ENCODE measurements at places on chromosomes 7 and 10.

DNA sequence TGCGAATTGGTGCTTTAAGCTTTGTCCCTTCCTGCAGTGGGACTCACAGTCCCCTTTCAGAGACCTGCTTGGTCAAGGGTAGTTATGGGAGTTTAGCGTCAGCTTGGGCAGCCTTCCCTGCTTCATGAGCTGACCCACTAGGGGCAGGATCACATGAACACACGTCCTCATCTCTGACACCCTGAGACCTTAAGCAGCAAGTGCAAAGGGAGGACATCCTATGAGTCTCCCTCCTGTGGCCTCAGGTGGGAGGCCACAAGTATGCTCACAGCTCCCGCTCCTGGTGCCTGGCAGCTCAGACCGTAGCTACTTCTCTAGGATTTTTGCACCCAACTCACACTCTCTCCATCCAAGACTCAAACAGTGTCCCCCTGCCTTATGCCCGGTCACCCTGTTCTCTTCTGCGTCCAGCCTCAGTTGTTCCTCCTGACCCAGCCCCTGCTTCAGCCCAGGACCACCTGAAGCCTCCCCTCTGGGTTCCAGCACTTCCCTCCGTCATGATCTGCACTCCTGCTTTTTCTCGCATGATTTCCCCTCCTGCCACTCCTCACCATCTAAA is 136.6 kb upstream of the FAM20C start:
- DNase-seq = no peak

GRCh38 chr7:48691788-48692187 is 232.6 kb upstream of the CDC14C start:
- DNase-seq = no peak

- DNase-seq = no peak
Observed at GRCh38 chr7:68381731-68382130, 1216.5 kb upstream of the AUTS2 start.

- no peak for DNase-seq
Observed at GRCh38 chr7:84722086-84722485, 464.8 kb downstream of the SEMA3D start.

- DNase-seq = no peak
Observed at GRCh38 chr7:49522111-49522510, 251.3 kb upstream of the VWC2 start.

DNA sequence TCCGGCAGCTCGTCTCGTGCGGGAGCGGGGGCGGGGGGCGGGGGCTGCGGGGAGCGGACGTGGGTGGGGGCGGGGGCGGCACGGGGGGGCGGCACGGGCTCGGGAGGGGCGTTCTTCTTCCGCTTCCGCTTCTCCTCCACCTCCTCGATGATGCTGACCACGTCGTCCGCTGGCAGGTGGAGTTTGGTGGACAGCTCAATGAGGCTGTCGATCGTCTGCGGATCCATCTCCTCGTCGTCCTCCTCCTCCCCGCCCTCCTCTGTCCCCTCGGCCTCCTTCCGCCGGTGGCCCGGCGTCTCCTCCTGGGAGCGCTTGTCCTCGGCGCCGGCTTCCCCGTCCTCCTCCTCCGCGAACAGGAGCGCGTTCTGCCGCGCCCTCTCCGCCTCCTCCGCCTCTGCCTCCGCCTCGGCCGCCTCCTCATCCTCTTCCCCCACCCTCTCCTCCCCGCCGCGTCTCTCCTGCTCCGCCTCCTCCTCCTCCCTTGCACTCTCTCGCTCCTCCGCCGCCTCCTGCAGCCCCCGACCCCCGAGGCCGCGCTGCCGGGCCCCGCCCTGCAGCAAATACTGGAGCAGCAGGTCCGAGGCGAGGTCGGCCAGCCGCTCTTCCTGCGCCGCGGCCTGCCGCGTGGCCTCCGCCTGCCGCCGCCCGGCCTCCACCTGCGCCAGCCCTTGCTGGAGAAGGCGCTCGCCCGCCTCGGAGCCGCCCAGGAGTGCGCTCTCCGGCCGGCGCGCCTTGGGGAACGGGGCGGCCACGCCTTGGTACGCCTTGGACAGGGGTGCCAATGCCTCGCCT is 1.9 kb downstream of the VGF start:
- peak; percentile 53 for DNase-seq

DNA sequence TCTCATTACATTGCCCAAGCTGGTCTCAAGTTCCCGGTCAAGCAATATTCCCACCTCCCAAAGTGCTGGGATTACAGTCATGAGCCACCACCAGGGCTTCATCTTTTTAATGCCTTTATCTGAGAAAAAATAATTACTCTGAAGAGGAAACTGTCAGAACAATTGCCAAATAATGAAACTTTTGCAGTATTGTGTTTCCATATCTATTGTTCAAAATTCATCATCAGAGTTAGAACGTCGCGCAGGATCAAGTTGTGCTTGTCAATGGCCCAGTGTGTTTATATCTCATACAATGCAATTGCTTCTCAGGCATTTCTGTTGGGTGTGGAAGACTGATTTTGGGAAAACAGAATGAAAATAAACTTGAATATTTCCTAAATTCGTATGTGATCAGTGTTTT is 143.1 kb downstream of the ARID5B start:
- DNase-seq = no peak

GRCh38 chr7:139232904-139233303 is 1.9 kb downstream of the UBN2 start:
- no peak for DNase-seq

DNA sequence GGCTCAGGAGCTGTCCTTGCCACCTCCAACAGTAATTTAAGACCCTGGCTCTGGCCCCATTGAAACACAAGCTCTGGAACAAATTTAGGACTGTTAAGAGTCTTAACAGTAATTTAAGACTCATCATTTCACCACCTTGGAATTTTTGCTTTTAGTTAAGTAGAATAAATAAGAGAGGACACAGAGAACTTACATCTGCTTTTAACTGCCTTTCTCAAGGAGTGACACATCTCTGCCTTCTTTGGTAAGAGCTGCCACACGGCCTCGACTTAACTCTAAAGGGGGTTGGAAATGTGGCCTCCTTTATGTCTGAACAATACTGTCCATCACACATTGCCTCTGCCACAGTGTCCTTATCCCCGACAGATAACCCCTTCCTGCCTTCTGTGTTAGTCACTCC is 77.9 kb downstream of the HERPUD2 start:
- DNase-seq = no peak

GRCh38 chr10:23614483-23614882 is 175.6 kb downstream of the OTUD1 start:
- no peak for DNase-seq

- no peak for DNase-seq
Observed at GRCh38 chr7:18535810-18536415, 40.4 kb downstream of the HDAC9 start.

- DNase-seq = no peak
Observed at GRCh38 chr10:88347597-88348304, 235.4 kb downstream of the RNLS start.

- DNase-seq = no peak
Observed at GRCh38 chr7:98256431-98256830, 4.4 kb upstream of the TECPR1 start.

GRCh38 chr7:102445674-102446071 is 12.3 kb downstream of the ORAI2 start:
- no peak for DNase-seq

DNA sequence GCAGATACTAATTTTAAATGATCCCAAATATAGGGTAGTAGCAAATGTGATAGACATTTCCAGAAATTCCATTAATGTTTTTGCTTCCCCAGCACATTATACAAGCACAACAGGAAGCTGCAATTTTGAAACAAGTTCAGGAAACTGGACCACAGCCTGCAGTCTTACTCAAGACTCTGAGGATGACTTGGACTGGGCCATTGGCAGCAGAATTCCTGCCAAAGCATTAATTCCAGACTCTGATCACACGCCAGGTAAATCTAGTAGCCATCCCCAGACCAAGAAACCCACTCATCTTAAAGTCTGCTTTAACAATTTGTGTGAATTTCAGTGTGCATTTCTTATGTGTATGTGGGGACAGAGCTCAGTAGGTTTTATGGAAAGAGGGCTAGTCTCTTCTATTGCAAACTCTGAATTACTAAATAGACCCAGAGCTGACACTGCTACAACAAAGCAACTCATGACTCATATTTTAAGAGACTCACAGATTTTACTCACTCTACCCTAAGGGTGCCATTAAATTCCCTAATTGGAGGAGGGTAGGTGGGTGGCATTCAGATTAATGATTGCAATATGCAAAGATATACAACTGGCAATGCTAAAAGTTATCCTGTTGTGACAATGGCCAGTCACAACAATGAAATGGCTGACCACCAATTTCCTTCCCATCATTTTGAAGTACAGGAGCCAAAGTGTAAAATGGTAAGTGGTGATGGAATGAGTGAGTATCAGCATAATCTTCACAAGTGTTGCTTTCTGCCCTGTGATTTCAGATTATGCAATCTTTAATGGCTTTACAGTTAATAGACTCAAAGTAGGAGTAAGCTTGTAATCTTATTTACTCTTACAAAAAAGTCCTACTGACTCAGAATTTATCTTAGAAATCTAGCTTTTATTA is 317.6 kb upstream of the PLXDC2 start:
- no peak for DNase-seq

DNA sequence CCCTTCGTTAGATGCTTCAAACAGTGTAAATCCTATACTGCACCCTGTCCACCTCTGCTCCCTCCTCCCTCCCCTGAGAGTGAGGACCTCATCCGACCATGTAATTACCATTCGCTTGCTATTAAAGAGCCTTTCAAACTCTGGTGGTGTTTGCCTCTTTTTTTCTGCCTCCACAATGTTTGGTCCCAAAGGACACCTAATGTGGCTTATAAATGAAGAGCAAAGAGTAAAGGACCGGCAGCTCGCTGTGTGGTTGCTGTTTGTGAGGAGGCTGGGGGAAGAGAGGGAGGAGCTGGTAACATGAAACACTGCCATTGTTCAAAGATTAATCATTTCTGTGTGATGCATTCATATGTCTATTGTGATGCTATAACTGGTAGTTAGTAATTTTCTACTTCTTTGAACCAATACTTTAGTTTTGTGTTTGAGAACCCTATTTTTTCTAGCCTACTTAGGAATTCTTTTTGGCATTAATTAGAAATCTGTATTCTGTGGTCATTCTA is 27.9 kb downstream of the MTURN start:
- DNase-seq = no peak

DNA sequence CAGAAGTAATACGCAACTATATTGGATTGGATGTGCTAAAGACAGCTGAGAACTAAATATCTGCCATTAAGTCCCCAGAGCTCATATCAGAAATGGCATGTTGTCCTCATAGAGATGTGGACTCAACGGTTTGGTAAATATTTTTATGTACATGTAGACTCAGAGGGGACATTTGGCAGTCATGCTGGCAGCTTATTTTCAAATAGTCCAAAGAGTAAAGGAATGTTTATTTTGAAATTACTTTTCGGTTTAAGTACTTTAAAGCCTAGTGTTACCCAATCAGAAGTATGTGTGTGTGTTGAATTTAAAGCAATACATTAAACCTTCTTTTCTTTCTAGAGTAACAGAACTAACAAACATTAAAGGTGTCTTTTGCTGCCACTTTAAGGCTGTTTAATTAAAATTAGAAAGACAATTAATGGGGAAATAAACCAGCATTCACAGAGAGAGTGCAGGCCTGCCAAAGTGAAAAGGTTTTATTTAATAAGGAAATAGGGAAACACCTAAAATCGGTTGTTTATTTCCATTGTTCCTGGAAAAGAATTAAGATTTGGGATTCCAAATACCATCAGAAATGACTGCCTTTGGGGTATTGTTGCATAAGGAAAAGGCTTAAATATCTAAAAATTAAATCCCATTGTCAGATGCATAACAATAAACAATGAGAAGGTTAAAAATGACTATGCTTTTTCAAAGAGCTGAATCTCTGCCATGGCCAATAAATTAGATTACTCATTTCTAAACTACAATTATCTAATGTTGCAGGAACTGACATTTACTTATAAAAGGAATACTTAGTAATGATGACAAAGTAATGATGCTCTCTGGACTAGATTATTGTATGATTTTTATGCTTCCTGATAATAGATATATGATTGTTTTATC is 113.4 kb upstream of the AHR start:
- no peak for DNase-seq

DNA sequence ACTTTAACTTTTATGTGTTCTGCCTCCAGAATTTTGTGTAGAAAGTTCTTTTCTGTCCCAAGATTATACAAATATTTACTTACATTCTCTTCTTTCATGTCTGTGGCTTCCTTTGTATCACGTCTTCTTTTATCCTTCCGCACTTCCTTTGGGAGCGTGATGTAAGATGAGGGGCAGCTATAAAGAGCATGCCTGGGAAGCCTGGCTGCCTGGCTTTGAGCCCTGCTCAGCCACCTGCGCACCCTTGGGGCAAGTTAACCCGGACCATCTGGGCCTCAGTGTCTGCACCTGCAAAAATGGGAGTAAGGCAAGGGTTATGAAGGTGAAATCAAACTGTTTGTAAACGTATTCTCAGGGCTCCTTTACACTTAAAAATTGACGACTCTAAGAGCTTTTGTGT is 25.2 kb downstream of the PALD1 start:
- no peak for DNase-seq

- no peak for DNase-seq
Observed at GRCh38 chr10:29691564-29692072, 56.8 kb upstream of the SVIL start.

GRCh38 chr10:117130346-117130745 is 7.7 kb downstream of the VAX1 start:
- DNase-seq = no peak

- DNase-seq = no peak
Observed at GRCh38 chr10:119316729-119317097, 109.3 kb downstream of the GRK5 start.

DNA sequence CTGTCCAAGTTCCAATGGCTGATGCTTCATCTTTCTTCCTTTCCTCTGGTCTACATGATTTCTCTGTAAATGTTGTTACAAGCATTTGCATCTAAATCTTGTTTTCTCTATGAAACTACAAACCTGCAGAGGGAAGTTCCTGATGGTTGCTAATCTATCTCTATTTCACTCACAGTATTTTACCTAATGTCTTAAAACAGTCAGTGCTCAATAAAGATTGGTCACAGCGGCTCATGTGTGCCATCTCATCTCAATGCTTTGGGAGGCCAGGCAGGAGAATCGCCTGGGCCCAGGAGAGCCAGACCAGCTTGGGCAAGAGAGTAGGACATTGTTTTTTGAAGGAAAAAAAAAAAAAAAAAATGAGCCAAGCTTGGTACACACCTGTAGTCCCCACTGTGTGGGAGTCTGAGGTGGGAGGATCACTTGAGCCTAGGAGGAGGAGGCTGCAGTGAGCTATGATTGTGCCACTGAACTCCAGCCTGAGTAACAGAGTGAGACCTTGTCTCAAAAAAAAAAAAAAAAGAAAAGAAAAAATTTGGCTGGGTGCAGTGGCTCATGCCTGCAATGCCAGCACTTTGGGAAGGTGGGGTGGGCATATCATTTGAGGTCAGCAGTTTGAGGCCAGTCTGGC is 71.3 kb upstream of the ARMC3 start:
- DNase-seq = no peak

DNA sequence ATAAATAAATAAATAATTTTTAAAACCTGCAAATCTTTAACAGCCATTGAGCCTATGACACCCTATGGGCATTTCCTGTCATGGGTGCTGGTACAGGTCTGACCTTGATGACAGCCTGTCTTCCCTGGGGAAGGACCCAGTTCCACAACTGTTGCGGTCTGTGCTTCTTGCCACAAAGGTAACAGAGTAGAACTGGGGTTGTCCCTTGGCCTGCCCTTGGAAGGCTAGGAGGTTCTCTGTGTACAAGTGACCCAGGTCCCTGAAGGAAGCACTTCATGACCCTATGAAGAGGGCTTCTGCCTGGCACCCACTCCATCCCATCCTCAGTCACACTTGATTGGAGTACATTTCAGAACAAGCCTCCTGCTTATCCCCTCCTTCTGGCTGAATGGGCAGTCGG is 66.9 kb downstream of the OGDH start:
- no peak for DNase-seq

GRCh38 chr7:45389073-45389872 is 184.9 kb upstream of the ADCY1 start:
- no peak for DNase-seq

- no peak for DNase-seq
Observed at GRCh38 chr7:47570649-47571050, 11.3 kb downstream of the TNS3 start.

All from activated T-cell treated with anti-CD3 and anti-CD28 coated beads, Interleukin-2, amount 50 U/mL, for 24 hours (primary cell).